NCI-H82 (cell line): ENCODE measurements at places on chromosomes 4 and X.

GRCh38 chr4:5158825-5159224, 107.5 kb downstream of the STK32B start:
- DNase-seq, result no peak

- DNase-seq, result no peak
Measured at GRCh38 chrX:154131955-154132354, 12.1 kb upstream of the OPN1LW start.

DNA sequence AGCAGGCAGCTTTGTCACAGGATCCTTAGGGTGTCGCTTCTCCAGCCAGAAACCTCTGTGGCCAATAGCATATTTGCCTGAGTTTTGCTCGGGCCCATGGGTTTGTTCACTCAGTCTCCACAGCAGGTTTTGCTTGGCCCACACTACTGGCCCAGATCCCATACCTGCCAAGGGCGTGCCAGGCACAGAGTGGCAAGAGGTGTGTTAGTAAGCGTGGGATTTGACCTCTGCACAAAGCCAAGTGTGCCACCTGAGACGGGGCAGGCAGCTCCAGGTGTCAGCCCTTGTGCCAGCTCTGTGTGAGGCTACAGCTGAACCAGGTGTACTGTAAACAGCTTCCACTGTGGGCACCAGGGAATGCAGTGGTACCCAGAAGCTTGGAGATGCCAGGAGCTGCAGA, 2003.0 kb downstream of the C4orf33 start:
- DNase-seq, result no peak

DNA sequence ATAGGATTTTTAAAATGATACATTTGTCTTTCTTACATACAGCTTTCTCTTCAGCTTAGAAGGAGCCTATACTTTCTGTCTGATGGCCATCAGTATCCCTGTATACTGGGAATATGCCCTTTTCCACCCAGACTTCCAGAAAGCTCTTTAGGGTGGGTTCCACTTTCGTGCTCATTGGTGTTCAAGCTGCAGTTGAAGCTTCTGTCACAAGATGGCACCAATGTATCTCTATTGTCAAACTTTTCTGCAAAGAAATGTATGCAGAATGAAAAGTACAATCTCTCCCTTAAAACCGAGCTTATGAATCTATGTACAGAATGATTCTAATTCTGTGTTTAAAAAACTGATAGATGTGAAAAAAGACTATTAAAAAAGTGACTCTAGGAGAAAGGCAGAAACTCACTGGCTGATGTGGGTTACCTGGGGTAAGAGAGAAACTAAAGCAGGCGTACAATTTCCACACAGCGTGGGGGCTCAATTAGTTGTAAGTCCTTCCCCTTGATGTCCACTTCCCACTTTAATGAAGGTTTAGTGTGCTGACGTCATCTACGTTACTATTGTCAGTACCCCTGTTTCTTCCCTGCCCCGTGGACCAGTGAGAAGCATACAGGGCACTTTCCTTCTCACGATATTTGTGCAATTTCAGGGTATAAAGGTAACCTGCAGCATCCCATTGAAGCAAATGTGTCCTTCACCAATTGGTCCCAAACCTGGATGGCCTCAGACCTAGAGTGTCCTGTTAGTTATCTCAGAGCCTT, 57.3 kb upstream of the TCEAL2 start:
- peak; percentile 21 for DNase-seq

- DNase-seq, result no peak
Measured at GRCh38 chr4:187739771-187740170, 255.8 kb upstream of the ZFP42 start.

- no peak for DNase-seq
Measured at GRCh38 chrX:132694382-132694781, 205.5 kb upstream of the MBNL3 start.

GRCh38 chrX:111445485-111445884, 33.5 kb upstream of the DCX start:
- DNase-seq, result peak; percentile 71

DNA sequence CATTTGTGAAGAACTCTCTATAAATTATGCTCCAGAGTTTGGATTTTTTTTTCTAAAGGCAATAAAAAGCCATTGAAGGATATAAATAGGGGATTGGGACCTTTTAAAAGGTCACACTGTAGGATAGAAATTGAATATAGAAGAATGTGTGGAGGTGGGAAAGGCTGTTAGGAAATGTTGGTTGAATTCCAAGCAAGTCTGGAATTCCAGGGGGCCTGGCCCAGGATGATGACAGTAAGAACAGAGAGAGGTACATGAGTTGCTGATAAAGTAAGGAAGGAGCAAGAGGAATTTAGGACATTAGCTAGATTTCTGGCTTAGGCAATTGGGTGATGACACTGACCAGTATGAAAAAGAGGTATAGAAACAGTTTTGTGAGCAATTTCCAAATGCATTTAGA, 95.4 kb upstream of the USP38 start:
- DNase-seq, result no peak
